Thyroid gland (tissue), 4 donors: ENCODE measurements at places on chromosomes 1 and 21. TPM values are rescaled to one million over a fixed set of nuclear protein-coding genes. Genes with fewer than 3 reads are reported as not detected.

The OR11L1 gene
- not detected for total RNA-seq

The NUDC gene
- 44.1 TPM for total RNA-seq

The TNNI3K gene
- total RNA-seq, result 2.0 TPM

The HCRTR1 gene
- total RNA-seq, result 0.54 TPM

The IFT25 gene
- 42.4 TPM for total RNA-seq

GRCh38 chr1:97093741-97094140 lies 372.2 kb downstream of the PTBP2 start:
- H3K36me3 ChIP-seq, result peaks cover 2% of the 10 kb centered on the region
- no peak overlapping the region for H3K27ac ChIP-seq
- no peaks in the 10 kb centered on the region for H3K27me3 ChIP-seq
- H3K4me3 ChIP-seq, result no peak overlapping the region

DNA sequence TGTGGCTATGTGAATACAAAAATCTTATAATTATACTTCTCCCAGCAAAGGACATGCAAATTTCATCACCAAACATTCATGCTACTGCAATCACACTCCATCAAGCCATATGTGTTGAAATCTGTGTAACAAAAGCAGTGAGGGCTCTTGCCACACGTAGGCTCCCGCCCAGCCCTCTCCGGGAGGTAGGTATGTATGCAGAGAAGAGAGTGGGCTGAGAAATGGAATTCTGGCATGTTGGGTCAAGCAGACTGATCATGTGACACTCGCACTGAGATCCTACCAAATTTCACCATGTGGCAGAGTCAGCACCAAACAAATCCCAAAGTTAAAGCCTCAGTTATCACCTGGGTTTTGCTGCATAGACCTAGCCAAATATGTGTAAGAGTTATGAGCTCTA lies 49.7 kb downstream of the APP start:
- H3K36me3 ChIP-seq, result no peaks in the 10 kb centered on the region
- H3K4me3 ChIP-seq, result no peak overlapping the region
- peaks cover 85% of the 10 kb centered on the region for H3K4me1 ChIP-seq
- H3K27me3 ChIP-seq, result no peaks in the 10 kb centered on the region
- no peak overlapping the region for H3K27ac ChIP-seq

DNA sequence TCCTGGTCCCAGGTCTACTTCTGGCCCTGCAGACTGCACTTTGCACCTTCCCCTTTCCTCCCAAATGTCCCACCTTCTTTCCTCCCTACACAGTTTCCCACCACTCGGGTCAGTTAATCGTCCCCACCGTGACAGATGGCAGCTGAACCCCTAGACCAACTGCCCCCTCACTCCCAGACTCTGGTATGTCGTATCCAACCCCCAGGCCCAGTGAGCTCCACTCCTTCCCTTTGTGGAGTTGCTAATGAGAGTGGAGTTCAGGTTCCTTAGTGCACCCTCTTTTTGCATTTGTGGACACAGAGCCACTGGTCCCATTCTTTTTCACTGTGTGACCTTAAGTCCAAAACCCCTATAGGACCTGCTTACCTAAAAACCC lies 1.8 kb downstream of the MAN1C1 start:
- peaks cover 59% of the 10 kb centered on the region for H3K4me1 ChIP-seq
- H3K36me3 ChIP-seq, result no peaks in the 10 kb centered on the region
- DNase-seq, result no peak
- H3K4me3 ChIP-seq, result no peak overlapping the region
- H3K27ac ChIP-seq, result peak overlapping the region; percentile 77

- H3K36me3 ChIP-seq, result no peaks in the 10 kb centered on the region
- H3K27me3 ChIP-seq, result no peaks in the 10 kb centered on the region
- H3K4me3 ChIP-seq, result no peak overlapping the region
- H3K27ac ChIP-seq, result no peak overlapping the region
- peaks cover 5% of the 10 kb centered on the region for H3K4me1 ChIP-seq
Observed at GRCh38 chr1:26991310-26992116, 2.0 kb upstream of the TRNP1 start.

- DNase-seq, result peak; percentile 71
- H3K4me1 ChIP-seq, result peaks cover 6% of the 10 kb centered on the region
- no peak overlapping the region for H3K27ac ChIP-seq
- H3K36me3 ChIP-seq, result no peaks in the 10 kb centered on the region
Observed at GRCh38 chr1:53330819-53331218, 2.9 kb upstream of the LRP8 start.

DNA sequence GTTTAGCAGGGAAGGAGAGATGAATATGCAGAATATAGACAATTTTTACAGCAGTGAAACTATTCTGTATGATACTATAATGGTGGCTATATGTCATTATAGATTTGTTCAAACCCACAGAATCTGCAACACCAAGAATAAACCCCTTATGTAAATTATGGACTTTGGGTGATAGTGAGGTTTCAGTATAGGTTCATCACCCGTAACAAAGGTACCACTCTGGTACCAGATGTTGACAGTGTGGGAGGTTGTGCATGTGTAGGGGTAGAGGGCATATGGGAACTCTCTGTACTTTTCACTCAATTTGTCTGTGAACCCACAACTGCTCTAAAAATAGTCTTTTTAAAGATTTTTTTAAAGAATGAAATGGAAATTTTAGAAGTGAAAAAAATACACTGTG lies 29.9 kb upstream of the PRDX6 start:
- no peak overlapping the region for H3K4me3 ChIP-seq
- no peaks in the 10 kb centered on the region for H3K27me3 ChIP-seq
- no peak overlapping the region for H3K27ac ChIP-seq
- peaks cover 6% of the 10 kb centered on the region for H3K4me1 ChIP-seq

- DNase-seq, result no peak
- no peaks in the 10 kb centered on the region for H3K27me3 ChIP-seq
- H3K27ac ChIP-seq, result no peak overlapping the region
- H3K4me1 ChIP-seq, result no peaks in the 10 kb centered on the region
Observed at GRCh38 chr1:89670163-89670562, 37.2 kb downstream of the LRRC8C start.

DNA sequence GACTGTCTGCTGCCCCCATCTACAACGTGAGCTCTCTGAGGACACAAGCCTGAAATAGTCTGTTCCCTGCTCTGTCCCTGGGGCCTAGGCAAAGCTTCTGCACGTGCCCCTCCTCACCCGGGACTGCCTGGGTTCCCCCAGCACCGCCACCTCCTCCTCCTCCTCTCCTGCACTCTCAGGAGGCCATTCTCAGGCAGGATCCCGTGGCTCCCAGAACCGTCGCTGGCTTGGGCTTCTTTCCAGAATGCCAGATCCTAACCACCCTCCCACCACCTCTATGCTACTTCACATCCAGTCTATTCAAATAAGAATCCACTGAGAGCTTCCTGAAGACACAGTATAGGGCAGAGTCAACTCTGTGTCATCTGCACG lies 11.2 kb downstream of the NPHP4 start:
- no peaks in the 10 kb centered on the region for H3K27me3 ChIP-seq
- H3K36me3 ChIP-seq, result peaks cover 5% of the 10 kb centered on the region
- H3K27ac ChIP-seq, result no peak overlapping the region
- no peak overlapping the region for H3K4me3 ChIP-seq
- DNase-seq, result peak; percentile 51
- peaks cover 10% of the 10 kb centered on the region for H3K4me1 ChIP-seq

- H3K27me3 ChIP-seq, result no peaks in the 10 kb centered on the region
- H3K27ac ChIP-seq, result no peak overlapping the region
- no peaks in the 10 kb centered on the region for H3K4me1 ChIP-seq
- no peak overlapping the region for H3K4me3 ChIP-seq
Observed at GRCh38 chr1:14371771-14372497, 226.6 kb upstream of the KAZN start.

DNA sequence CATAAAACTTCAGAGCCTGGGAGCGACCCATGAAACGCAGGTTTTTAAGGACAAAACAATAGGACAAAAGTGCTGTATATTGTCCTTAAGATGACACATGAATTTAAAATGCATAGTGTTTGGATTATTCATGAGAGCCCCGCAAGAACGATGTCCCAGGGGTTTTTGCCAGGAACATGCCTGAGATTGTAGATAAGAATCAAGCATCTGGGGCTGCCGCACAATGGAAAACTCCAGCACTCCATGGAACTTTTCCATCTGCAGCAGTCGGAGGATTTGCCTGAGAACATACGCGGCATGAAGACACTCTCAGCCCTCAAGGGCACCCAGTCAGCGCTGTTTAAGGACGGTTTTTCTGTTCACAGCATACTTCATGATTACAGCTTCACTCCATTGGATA lies 5.3 kb upstream of the ERG start:
- H3K27me3 ChIP-seq, result no peaks in the 10 kb centered on the region
- no peak overlapping the region for H3K4me3 ChIP-seq
- H3K27ac ChIP-seq, result no peak overlapping the region
- no peaks in the 10 kb centered on the region for H3K4me1 ChIP-seq
- H3K36me3 ChIP-seq, result no peaks in the 10 kb centered on the region

DNA sequence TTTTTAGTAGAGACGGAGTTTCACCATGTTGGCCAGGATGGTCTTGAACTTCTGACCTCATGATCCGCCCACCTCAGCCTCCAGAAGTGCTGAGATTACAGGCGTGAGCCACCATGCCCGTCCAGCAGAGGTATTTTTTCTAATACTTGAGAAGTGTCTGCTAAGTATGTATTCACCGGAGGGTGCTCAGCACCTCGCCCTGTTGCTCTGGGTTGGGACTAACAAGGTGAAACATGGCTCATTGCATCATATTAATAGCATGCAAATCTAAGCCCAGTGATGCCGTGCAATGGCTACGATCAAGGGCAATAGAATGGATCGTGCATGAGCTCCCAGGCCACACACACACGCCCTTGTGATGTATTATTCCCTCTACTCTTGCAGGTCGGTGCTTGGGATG lies 68.7 kb downstream of the PDE9A start:
- H3K4me1 ChIP-seq, result peaks cover 8% of the 10 kb centered on the region
- H3K27me3 ChIP-seq, result no peaks in the 10 kb centered on the region
- H3K27ac ChIP-seq, result no peak overlapping the region
- no peaks in the 10 kb centered on the region for H3K36me3 ChIP-seq
- no peak overlapping the region for H3K4me3 ChIP-seq
- no peak for DNase-seq

DNA sequence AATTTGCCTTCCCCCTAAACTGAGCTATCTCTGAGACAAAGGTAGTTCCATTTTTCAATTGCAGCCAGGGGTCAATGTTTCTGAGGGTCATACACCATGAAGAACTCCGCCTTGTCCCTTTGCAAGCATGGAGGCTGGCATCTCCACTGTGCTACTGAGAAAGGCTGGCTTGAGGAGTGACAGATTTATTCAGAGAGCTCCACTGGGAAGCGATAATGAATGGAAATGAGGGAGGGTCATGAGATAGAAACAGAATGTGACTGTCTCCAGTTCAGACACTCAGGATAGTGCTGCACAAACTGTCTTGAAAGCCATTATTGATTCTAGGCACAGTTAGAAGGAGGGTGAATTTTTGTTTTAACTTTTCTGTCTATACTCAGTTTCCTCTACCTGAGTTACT lies 197.5 kb downstream of the ZNF326 start:
- no peak for DNase-seq
- no peaks in the 10 kb centered on the region for H3K4me1 ChIP-seq
- H3K27ac ChIP-seq, result no peak overlapping the region
- H3K27me3 ChIP-seq, result no peaks in the 10 kb centered on the region

DNA sequence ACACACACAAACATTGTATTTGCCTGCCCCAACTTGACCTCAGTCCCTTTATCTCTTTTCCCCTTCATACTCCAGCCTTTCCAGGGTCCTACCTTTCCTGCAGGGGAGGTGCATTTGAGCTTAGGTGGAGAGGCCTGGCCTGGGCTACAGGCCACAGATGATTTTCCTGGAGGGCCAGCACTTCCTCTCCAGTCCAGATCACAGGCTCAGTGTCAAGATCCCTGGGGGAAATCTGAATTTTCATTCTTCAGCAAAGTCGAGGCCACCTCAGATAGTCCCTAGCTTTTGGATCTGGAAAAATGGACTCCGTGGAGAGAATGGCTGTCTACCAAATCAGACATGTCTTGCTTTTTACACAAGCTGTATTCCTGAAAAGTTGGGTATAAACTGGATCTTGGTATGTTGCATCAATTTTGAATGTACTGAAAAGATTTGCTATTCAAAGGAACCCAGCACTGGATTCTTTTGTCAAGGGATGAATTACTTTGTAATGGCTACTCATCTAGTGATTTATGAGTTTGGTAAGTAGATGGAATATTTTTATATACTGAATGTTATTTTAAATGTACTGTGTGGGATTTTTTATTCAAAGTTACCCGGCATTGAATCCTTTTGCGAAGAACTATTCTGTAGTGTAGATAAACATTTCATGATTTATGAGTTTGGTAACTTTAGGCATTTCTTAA lies 78.7 kb downstream of the DDR2 start:
- H3K4me3 ChIP-seq, result no peak overlapping the region
- H3K36me3 ChIP-seq, result no peaks in the 10 kb centered on the region
- DNase-seq, result no peak
- no peaks in the 10 kb centered on the region for H3K27me3 ChIP-seq
- H3K27ac ChIP-seq, result peak overlapping the region; percentile 57

DNA sequence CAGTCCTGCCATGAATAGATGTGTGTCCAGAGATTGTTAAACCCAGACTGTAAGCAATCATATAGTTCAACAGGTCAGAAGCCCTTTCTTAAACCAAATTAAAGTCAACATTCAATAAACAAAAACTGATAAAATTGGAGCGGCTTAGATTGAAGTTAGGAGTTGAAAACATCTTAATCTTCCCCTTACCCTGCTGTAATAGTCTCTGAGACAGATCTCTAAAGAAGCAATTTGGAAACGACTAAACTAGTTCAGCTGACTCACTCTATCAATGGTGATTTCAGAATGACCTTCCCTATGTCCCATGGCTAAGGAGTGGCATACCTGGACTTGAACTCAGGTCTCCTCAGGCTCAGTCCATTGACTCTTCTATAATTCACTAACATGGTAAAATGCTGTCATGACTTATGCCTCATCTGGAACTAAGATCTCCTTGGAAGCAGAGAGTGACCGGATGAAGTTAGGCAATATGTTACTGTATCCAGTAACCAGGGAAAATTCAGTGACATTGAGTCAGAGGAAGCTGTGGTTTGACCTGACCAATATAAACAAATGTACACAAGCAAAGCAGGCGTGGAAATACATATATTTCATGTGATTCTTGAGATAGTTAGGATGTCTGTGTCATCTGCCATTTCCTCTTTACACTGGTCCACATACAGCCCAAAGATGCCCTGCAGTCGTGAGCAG lies 30.1 kb downstream of the SGIP1 start:
- H3K4me3 ChIP-seq, result no peak overlapping the region
- H3K36me3 ChIP-seq, result no peaks in the 10 kb centered on the region

DNA sequence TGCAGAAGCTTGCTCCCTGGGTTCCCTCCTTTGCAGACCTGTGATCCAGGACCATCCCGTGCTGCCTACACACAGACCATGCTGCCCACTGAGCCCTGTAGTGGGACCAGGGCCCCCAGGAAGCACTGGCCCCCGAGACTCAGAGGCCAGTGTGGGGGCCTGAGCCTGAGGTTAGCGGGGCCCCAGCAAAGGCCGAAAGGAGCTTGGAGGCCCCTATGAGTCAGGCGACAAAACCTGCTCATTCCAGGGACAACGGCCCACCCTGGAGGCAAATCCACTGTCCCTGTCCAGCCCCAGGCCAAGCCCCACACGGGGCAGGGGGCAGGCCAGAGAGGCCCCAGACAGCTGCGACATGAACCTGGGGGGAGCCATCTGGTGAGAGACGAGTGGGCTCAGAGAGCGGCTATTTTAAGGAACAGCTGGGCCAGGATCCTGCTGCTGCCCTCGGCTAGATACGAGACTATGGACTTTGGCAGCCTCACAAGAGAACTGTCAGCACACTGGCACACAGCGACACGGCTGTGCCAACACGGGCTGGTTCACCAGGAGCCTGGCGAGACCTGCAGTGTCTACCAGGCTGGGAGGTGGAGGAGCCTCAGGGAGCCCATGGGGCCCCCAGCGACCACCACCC lies 74.7 kb downstream of the ARHGEF16 start:
- DNase-seq, result no peak
- H3K36me3 ChIP-seq, result no peaks in the 10 kb centered on the region
- no peak overlapping the region for H3K4me3 ChIP-seq
- H3K27me3 ChIP-seq, result no peaks in the 10 kb centered on the region
